CD4-positive, alpha-beta T cell treated with Interleukin-15 for 1 hour (primary cell): ENCODE measurements at places on chromosomes 13 and 19.

- DNase-seq, result no peak
These were observed 110.0 kb downstream of the KCNRG start for GRCh38 chr13:50125304-50125553.

- DNase-seq, result no peak
These were observed 208.0 kb upstream of the UBL3 start for GRCh38 chr13:30058429-30058828.

DNA sequence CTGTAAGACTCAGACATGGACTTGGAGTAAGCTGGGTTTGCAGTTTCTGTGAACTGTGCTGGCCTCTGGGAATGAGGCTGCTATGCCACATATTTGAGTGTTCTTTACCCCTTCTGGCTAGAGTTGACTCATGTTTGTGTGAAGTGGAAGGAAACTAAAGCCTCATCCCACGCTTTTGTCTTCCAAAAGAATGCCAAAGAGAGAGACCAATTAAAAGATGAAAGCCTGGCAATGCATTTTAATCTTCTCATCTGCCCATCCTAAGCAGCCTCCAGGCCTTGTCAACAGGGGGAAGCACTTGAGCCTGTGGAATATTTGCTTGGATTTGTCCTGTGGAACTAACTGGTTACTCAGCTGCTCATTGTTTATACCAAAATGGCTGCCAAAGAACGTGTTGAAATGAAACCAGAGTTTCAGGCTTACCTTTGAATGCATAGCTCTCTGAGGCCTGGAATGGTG, 49.1 kb downstream of the LMO7 start:
- DNase-seq, result no peak

DNA sequence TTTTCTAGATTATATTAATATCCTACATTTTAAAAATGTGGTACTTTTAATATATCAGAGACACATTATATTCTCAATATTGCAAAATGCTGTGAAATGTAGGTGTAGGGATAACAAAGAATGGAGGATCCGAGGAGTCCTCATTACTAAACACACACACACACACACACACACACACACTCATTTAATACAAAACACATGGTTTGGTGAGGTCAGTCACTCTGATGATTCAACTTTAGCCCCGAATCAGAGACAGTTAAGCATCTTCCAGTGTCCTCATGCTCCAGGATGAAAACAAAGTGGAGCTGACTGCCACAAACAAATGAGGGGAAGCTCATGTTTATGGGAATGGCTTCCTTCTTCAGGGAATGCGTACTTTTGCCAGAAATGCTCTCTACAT, 147.5 kb downstream of the CYSLTR2 start:
- no peak for DNase-seq

- no peak for DNase-seq
These were observed 6.0 kb upstream of the STK11 start for GRCh38 chr19:1199531-1199930.

DNA sequence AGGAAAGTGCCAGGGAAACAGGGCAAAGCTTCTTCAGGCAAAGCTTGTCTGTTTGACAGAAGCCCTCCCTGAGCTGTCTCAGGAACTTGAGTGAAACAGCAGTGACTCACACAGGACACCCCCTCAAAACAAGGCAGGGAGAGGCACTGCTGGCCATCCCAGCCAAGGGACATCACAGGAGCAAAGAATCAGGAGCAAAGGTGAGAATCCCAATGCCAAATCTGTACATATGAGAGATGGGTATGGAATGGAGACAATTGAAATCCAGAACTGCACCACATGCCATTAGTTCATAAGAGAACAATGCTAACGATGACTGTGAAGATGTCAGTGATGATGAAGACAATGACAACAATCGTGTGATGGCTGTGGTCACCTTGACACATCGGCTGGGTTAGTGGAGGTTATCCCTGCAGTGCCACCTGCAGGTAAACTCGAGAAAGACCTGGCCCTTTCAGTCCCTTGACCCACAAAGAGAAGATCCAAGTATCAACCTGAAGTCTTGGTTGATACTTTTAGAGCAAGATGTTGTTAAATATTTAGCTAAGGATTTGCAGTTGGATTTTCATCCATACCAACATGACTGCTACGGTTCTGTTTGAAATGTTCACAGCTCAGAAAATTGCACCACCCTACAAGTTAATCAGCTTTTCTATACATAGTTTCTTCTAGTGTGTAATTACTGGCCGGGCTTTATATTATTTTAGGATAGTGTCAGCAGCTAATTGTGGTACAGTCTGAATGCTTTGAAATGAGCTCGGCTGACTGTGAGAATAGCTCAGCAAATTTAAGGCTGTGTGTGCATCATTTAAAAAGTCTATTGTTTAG, 42.0 kb upstream of the IPO5 start:
- no peak for DNase-seq
